H1 (cell line): ENCODE measurements at places on chromosomes 5 and 9. TPM values are rescaled to one million over a fixed set of nuclear protein-coding genes. Genes with fewer than 3 reads are reported as not detected.

- no peak for DNase-seq
These were observed 32.0 kb upstream of the HAPLN1 start for GRCh38 chr5:83752700-83753099.

GRCh38 chr9:135422341-135422944, 57.1 kb upstream of the PPP1R26 start:
- no peak for DNase-seq

- DNase-seq = no peak
These were observed 9.3 kb downstream of the ZNF618 start for GRCh38 chr9:113885183-113886025.

DNA sequence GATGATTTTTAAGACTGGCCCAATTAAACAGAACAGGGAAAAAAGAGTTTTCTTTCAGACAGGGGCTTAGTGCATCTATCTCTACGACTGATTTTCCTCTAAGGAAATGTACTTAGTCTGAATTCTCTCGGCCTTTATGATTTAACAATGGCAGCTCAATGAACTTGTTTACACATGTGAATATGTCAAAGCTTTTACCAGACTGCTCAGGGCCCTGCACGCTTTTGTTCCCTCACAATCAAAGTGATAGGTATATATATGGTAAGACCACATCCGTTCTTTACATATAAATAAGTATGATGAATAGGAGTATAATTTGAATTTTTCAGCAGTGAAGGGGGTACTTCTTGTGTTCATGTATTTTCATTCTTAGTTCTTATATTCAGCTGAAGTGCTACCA, 27.6 kb downstream of the LEAP2 start:
- DNase-seq = no peak

GRCh38 chr5:3993856-3994473, 398.3 kb downstream of the IRX1 start:
- no peak for DNase-seq

DNA sequence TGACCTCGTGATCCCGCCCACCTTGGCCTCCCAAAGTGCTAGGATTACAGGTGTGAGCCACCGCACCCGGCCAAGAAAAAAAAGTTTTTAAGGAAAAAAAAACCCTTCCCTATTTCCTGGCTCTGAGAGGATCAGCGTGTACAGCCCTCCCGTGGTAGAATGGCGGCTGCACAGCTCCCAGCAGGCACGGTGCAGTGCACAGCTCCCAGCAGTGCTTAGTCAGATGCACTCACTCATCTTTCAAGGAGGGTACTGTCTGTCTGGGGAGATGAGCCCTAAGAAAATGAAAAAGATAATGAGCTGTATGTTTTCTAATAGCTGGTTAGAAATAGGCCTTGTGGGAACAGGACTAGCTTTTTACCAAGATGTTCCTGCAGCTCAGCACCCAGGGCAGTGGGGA, 36.7 kb upstream of the SLC2A8 start:
- DNase-seq = no peak

DNA sequence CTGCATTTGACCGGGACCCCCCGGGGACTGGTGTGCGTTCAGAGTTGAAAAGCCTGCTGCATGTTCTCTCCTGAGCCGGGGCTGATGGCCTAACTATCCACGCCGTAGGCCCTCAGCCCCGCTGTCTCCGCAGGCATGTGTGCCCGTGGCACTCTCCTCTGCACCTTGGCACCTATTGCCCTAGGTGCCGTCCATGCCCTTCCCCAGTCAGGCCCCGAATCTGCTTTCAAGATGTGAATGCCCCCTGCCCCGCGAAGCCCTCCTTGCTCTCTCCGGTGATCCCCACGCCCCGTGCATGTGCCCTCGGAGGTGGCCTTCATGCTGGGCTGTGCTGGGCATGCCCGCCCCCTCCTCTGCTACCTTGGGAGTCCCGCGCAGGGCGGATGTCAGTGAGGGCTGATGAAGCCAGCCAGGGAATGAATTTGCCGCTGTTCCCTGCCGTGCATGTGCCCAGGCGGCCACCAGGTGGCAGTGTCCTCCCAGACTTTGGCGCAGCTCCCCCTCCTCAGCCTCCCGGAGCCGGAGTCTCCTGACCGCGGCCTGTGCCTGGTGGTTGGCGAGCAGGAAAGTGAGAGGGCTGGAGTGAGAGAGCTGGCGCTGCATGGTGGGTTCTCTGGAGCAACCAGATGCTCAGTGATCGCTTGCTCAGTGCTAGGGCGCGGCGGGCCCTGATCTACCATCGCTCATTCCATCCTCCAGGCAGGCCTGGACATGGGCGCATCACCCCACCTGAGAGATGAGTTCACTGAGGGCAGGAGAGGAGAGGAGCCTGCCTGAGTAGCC, 112.9 kb upstream of the LMX1B start:
- DNase-seq = peak; percentile 94

Gene CD72
- total RNA-seq = 4.0 and 4.5 TPM in 2 replicates

Gene SPINK7
- total RNA-seq = not detected in 2 replicates

Gene GRIN3A
- total RNA-seq = 0.04 TPM in 1 of 2 replicates, not detected in the other

Gene REEP2
- total RNA-seq = 40.2 and 41.4 TPM in 2 replicates

Gene SNCAIP
- total RNA-seq = 9.0 and 10.5 TPM in 2 replicates

Gene IL9
- not detected in 2 replicates for total RNA-seq

Gene BAAT
- 0.17 TPM in 1 of 2 replicates, not detected in the other for total RNA-seq
